ENCODE measurements at places on chromosomes 13 and 19.

- peak; percentile 4 for DNase-seq
Measured at GRCh38 chr13:99614465-99614885, 113.2 kb downstream of the TM9SF2 start.

DNA sequence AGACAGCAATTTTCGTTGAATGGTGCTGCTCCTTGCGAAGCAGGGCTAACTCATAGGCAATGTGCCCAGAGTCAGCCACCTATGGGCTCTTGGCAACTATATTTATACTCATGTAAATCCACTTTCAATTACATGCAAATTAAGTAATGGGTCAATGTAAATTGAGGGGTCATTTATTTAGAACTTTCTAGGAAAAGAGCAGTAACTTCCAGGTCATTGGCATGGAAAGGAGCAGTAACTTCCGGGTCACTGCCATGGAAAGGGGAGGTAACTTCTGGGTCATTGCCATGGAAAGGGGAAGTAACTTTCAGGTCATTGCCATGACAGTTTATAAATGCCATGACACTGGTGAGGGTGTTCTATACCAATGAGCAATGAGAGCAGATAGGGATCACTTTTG is 11.6 kb downstream of the KLK4 start:
- DNase-seq = no peak

DNA sequence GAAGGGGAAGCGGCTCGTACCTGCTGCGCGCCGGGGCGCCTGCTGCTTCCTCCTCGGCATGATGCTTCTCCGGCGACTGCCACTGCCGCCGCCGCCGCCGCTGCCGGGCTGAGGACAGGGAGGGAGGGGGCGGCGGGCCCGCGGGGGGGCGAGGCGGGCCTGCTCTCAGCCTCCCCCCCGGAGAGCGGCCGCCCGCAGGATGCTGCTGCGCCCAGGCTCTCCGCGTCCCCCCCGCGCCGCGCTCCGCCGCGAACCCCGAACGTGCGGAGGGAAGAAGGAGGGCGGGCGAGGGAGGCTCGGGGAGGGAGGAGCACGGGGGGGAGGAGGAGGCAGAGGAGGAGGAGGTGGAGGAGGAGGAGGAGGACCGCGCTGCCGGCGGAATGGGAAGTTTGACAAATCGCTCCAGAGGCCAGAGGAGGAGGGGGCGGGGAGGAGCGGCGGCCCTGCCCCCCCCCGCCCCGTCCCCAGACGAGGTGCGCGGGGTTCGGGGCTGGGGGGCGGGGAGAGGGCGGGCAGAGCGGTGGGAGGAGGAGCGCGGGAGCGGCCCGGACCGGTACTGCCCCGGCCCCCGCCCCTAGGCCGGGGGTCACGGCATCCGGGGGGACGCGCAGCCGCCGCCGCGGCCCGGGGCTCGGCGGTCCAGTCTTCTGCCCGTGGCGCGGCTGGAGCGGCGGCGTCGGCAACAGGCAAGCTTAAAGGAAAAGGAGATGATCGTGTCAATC is at the start of gene TSHZ3:
Gene TSHZ3 (minus strand): TSS at position 277 of the 722 bp plus-strand sequence. CDS start 217 bp downstream, at position 60.
- no peak for DNase-seq

- DNase-seq = no peak
Measured at GRCh38 chr13:25192052-25192451, 20.0 kb upstream of the AMER2 start.

GRCh38 chr13:33376212-33376611 is 90.7 kb upstream of the STARD13 start:
- DNase-seq = no peak

- no peak for DNase-seq
Measured at GRCh38 chr19:15471639-15472101, 7.3 kb upstream of the RASAL3 start.

- no peak for DNase-seq
Measured at GRCh38 chr13:99225078-99225477, 24.4 kb downstream of the UBAC2 start.

DNA sequence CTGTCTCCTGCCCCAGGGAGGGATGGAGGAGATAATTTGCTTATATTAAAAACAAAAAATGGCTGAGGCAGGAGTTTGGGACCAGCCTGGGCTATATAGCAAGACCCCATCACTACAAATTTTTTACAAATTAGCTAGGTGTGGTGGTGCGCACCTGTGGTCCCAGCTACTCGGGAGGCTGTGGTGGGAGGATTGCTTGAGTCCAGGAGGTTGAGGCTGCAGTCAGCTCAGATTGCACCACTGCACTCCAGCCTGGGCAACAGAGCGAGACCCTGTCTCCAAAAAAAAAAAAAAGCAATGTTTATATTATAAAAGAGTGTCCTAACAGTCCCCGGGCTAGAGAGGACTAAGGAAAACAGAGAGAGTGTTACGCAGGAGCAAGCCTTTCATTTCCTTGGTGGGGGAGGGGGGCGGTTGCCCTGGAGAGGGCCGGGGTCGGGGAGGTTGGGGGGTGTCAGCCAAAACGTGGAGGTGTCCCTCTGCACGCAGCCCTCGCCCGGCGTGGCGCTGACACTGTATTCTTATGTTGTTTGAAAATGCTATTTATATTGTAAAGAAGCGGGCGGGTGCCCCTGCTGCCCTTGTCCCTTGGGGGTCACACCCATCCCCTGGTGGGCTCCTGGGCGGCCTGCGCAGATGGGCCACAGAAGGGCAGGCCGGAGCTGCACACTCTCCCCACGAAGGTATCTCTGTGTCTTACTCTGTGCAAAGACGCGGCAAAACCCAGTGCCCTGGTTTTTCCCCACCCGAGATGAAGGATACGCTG is 184.0 kb downstream of the KDM4B start:
- no peak for DNase-seq

DNA sequence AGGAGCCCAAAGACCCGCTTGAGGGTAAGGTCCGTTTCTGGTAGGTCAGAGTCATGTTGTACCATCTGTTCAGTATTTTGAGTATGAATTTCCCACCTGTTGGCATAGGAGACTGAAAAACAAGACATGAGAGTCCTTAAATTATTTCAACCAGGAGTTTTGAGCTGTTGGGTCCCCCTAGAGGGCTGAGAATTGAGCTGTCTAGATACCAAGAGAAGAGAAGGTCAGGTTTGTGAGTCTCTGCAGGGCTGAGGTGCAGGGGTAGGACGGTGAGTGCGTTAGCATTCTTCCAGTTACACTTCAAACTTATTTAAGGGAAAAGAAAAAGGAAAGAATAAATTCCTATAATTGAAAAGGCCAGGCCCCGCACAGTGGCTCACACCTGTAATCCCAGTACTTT is 5.0 kb downstream of the CBLC start:
- no peak for DNase-seq

GRCh38 chr19:2494447-2495129 is 18.7 kb downstream of the GADD45B start:
- DNase-seq = no peak

DNA sequence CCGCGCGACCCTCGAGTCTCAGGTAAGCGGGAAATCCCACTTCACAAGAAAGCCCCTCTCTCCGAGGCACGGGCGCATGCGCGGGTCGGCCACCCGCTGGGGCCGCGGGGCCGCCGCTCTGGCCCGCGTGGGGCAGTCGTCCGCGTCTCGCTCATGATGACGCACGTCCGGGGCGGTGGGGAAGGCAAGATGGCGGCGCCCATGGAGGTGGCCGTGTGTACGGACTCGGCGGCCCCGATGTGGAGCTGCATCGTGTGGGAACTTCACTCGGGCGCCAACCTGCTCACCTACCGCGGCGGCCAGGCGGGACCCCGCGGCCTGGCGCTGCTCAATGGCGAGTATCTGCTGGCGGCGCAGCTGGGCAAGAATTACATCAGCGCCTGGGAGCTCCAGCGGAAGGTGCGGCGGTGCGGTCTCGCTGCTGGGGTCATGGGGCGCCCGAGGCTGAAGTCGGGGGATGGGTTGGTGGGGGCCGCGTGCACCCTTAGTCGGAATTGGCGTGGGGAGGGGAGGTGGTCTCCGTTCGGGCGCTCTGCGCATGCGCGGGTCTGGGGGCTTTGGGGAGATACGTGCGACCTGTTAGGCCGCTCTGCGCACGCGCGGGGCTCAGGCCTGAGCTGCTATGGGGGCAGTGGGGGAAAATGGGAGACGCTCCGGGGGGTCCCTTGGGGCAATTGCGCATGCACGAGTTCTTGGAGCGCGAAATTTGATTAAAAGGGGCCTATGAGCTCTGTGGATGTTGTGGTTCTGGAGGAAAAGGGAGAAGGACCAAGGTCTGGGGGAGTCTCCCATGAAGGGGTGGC is at the start of gene WDR18:
Gene WDR18 (plus strand): TSS at position 181 of the 803 bp plus-strand sequence. CDS start 9 bp downstream, at position 190.
- DNase-seq = peak; percentile 90

GRCh38 chr19:41353466-41354342 is at the start of gene TGFB1:
Gene TGFB1, minus strand, starts transcription at chr19:41353922. Its CDS starts 878 bp downstream, at chr19:41353044.
- peak; percentile 86 for DNase-seq

GRCh38 chr19:58581227-58582141 is 8.3 kb upstream of the MZF1 start:
- DNase-seq = peak; percentile 85

DNA sequence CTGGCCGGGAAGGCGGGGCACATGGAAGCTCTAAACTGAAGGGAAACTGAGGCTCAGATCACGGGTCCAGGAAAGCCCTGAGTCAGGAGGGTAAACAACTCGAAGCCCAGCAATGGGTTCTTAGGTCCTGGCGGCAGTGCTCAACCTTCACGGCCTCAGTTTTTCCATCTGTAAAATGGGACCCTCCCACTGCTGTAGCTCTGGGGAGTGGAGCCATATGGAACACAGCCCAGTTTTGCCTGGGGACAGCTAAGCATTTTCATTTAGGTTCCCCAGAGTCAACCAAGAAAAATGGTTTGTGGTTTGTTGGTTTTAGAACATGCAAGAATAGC is 30.4 kb downstream of the CEBPG start:
- DNase-seq = no peak

DNA sequence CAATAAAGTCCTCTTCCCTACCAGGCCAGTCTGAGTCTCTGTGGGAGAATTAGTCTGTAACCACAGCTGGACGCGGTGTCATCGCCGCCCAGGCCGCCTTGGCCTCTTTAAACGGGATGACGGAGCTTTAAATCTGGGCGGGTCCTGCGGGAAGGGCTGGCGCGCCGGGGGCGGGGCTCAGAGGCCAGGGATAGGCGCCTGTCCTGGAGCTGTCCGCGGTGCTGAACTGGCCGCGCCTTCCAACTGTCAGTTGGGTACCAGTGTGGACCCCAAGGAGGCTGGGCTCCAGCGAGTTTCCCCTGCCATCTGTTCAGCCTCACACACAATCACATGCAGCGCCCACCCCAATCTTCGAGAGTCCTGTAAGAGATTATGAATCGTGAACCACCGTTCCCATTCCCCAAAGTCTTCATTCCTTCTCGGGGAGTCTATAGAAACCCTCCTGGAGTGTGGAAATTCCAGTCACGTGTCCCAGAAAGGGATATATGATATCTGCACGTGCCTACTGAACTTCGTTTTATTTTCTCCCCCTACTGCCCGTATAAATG is 11.5 kb downstream of the APLP1 start:
- DNase-seq = peak; percentile 91

GRCh38 chr19:6223461-6224307 is 56.1 kb downstream of the MLLT1 start:
- DNase-seq = no peak

DNA sequence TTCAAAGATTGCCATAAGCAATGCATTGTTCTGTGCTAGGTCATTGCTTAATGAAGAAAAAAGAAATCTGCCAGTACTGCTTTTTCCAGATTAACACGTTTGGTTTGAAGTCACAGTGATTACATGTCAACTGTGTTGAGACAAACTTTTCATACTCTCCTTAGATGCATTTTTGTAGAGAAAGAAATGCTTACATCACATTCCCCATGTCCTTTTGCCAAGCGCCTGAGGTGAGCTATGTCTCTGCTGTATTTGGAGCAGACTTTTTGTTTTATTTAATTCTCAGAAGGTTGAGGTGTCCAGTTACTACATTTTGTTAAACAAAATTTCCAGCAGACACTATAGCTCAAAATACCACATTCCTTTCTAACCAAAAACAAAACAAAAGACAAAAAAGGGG is 16.2 kb downstream of the LACC1 start:
- no peak for DNase-seq

DNA sequence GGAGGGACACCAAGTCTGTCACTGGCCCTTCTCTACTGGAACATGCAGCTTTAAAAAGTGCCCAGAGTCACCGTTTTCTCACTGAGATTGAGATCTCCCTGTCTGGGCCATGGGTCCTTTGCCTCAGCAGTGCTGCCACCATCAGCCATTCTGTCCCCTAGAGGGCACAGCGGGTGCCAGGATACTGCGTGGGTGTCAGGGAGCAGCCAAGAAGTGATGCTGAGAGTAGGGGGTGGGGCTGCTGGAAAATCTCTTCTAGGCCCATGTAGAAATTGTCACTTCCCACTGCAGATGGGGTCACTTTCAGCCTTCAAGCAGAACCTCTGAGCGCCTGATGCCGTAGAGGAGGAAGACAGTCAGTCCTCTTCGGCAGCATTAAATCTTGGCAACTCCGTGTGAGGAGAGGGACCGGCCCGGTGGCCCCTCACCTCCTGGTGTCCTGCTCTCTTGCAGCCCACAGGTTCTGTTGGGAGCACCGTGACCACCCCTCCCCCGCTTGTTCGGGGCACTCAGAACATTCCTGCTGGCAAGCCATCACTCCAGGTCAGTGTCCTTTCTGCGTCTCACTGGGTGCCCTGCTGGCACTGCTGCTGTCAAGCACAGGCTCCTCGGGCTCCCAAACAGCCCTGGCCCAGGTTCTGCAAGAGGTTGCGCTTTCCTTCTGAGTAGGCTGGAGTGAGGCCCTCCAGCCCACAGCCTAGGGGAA is 21.4 kb downstream of the TSSK6 start:
- DNase-seq = no peak

DNA sequence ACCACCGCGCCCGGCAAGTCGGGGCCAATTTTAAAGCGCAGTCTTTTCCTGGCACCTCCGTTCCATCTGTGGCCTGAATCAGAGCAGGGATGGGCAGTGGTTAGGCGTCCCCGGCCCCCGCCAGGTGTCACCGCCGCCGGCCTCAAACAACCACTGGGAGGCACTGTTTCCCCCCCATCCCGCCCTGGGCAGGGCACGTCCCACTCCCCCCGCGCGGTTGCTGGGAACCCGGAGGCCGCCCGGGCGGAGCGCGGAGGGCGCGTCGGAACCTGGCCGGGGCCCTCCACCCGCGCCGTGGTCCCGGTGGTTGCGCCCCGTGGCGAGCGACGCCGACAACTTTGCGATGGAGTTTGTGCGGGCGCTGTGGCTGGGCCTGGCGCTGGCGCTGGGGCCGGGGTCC is at the start of gene GRIN3B:
Gene GRIN3B (plus strand): TSS at position 325 of the 400 bp plus-strand sequence. CDS start 19 bp downstream, at position 344.
- peak; percentile 66 for DNase-seq

DNA sequence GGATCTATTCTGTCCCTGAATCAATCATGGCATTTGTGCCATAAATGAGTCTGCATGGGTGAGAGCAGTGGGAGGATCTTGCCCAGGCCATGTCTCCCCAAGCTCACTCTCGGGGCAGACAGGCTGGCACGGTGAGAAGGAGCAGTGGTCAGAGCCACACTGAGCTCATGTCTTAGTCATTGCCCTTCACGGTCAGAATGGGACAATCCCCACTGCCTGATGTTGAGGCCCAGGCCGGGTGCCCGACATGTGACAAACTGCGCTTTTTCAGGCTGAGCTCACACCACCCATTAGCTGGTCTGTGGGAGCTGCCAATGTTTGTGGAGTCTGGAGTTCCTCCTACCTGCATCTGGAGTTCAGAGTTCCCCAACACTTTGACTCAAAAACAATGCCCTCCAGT is 481.9 kb downstream of the COG6 start:
- peak; percentile 7 for DNase-seq
